HFFc6 (cell line): ENCODE measurements at places on chromosomes 13 and 19. TPM values are rescaled to one million over a fixed set of nuclear protein-coding genes. Genes with fewer than 3 reads are reported as not detected.

Gene MISP3
- total RNA-seq: 0.81 to 1.2 TPM (median 0.97 TPM) in 3 replicates

Gene SLC8A2
- total RNA-seq: not detected in 3 replicates

Gene SPRY2
- total RNA-seq: 42.4 to 46.6 TPM (median 44.7 TPM) in 3 replicates

GRCh38 chr19:15129856-15130585 is 22.8 kb downstream of the SYDE1 start:
- no peak for DNase-seq

Gene ZNF534
- not detected in 3 replicates for total RNA-seq

DNA sequence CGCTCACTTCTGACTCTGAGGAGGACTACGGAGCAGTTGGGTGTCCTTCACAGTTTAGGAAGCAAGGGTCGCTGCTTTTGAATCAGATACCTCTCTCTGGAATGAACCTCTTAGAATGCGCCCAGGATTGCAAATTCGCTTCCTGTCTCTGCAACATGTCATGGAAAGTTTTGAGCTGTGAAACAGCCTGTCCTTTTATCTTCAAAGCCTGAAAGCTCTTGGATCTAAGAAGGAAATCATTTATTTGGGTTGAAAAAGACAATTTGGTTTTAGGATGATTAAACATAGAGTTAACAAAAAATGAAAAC is 134.1 kb downstream of the KATNAL1 start:
- DNase-seq: no peak

Gene VSTM2B
- not detected in 3 replicates for total RNA-seq

- peak; percentile 17 for DNase-seq
Observed at GRCh38 chr19:54674021-54674617, 11.3 kb downstream of the LILRB4 start.

DNA sequence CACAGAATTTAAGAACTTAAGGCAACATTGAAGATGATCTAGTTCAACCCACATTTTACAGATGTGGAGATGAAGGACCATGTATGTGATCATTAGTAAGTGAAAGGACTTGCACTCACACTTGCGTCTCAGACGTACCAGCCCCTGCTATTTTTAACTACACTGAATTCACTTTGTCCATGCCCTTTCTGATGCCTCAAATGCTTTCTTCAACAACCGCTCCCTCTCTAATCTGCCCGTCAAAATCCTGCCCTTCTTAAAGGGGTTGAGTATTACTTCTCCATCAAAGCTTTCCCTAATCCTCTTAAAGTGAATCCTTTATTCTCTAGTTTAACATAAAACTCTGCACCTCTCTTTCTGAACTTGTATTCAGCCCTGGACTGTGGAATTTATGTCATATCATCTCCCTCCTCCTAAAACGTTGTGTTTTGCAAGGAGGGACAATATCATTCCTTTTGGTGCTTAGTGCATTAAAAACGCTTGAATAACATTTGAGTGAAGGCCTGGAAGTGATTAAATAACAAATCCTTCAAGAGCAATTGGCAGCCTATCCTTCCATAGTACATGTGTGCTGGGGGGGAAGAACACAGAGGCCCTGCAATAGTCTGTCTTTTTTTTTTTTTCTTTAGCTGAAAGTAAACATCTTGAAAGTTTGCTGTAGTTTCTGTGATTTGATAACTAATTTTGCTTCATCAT is 493.3 kb downstream of the LMO7 start:
- DNase-seq: no peak

DNA sequence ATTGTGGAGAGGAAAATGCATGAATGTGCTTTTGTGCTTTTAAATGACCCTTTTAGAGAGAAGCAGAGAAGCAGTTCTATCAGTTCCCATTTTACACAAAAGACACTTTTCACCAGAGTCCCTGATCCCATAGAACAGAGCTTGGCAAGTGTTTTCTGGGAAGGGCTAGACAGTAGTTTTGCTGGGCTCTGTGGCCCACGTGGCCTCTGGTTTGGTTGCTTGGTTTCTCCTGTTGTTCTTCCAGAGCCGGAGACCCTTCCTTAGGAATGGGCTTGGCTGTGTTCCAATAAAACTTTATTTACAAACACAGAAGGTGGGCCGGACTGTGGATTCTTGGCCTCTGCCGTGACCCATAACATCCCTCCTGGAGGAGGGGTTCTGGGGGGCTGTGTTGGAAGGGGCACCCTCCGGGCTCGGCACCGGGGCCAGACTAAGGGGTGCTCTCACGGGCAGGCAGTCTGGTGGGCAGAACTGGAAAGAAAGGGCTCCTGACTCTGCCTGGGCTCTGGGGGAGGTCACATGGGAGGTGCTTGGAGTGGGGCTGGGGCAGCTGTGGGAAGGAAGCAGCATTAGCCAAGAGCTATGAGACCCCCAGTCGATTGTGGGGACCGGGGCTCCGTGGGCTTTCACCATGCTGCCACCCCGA is 3.2 kb downstream of the SPPL2B start:
- no peak for DNase-seq

DNA sequence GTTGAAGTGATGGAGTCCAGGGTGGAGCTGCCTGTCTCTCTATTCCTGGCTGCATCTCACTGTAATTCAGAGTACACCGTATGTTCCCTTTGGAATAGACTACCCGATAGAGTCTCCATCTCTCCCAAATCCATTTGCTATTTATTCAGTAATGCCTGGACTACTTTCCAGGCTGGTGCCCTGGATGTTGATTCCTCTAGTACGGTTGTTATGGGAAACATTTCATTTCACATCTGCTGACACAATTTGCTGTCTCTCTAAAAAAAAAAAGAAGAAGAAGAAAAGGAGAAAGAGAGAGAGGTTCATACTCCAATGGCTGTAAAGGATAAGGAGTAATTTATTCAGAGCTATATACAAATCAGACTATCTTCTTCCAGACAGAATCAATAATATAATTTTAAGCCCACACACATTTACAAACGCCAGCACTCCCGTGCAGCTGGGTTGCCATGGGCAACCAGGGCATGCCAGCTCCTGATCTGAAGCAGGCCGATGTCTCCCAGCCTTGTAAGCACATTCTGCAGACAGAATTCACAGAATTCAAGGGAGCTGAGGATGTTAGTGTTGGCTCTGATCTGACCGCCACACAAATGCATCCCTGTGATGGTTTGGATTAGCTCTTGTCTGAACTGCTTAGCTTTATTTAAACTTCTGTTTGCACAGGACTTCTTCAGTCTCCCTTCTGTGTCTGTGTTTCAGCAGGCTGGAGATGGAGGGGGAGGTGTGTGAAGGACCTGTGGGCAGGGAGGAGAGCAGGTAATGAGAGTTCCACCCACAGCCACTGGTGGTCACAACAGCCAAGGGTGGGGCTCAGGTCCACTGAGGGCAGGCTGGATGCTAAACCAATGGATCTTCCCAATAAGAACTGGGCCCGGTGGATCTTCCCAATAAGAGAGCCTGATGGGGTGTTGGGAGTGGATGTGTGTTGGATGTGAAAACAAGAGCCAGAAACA is 66.0 kb downstream of the TEX26 start:
- DNase-seq: no peak

Gene SIAH3
- total RNA-seq: not detected in 3 replicates

DNA sequence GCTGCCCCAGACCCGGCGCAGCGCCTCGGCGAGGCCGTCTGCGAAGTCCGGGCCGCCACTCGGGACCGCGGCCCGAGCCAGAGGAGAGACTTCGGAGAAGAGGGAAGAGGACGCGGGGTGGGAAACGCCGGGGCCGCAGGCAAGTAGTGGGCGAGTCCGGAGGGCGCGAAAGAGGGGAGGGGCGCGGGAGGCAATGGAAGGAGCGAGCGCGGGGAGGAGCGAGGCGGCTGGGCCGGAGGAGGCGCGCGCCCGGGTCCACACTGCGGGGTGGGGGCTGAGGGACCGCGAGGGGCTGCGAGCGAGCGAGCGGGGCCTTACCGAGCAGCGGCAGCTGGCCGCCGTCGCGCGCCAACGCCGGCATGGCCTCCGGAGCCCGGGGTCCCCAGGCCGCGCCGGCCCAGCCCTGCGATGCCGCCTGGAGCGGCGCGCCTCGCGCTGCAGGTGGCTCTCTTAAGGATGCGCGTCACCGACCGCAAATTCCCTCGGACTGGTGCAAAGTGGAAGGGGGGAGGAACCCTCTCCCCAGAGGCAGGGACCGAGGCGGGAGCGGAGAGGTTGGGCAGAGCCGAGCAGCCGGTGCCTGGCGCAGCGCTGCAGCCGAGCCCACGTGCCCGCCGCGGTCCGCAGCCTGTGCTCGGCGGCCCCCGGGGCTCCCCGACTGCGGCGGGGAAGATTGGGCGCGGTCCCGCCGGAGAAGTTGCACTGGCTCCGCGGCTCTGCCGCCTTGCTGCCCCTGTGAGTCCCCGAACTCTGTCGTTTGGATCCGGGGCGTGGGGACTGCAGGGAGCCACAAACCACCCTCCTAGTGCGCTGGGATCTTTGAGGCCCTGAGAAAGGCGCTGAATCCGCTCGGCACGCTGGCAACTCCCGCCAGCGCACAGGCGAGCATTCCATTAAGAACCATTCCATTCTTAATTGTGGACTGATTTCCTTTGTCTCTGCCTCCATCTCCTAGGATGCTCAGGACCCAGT is at the start of gene FLT3:
Gene FLT3, minus strand, starts transcription at position 427 of the 972 bp plus-strand sequence. Its CDS starts 66 bp downstream, at position 361.
- DNase-seq: no peak

GRCh38 chr13:46668302-46668720 is 115.3 kb downstream of the LRCH1 start:
- DNase-seq: peak; percentile 77

- DNase-seq: no peak
Observed at GRCh38 chr19:6752256-6753177, 13.0 kb downstream of the TRIP10 start.

DNA sequence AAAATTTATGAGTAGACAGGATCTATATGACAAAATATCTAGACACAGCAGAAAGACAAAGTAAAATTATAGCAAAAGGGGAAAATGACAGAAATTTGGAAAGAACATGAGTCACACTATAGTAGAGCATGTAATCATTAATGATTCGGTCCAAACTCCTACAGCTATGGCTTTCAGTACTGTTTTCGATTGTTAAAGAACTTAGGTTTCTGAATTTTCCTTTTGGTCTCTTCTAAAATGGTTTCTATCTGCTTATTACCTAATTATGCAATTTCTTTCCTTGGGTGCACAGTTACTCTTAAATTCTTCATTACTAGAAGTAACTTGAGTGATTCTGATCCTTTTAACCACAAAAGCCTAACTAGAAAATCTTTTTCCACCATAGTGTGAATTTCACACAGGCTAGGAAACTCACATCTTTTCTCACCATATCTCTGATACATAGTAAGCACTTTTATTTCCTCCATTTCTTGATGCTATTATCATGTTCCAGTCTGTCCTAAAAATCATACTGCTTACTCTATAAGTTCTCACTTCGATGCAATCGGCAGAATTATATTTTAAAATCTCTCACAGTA is 1101.4 kb downstream of the PCDH9 start:
- no peak for DNase-seq

DNA sequence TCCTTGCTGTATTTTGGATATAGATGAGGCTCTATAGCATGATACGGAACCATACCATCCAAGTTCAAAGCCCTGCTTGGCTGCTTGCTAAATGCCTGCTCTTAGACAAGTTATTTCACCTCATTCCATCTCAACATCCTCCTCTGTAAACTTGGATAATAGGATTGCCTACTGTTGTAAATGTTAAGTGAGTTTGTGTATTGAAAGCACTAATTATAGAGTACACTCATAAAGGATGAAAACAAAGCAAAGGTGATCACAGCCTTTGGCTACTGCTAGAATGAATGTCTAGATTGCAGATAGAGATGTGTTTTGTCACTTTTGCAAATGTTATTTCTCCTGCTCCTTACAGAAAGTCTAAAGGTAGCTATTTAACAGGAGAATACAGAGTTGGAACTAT is 34.3 kb upstream of the STARD13 start:
- DNase-seq: no peak

DNA sequence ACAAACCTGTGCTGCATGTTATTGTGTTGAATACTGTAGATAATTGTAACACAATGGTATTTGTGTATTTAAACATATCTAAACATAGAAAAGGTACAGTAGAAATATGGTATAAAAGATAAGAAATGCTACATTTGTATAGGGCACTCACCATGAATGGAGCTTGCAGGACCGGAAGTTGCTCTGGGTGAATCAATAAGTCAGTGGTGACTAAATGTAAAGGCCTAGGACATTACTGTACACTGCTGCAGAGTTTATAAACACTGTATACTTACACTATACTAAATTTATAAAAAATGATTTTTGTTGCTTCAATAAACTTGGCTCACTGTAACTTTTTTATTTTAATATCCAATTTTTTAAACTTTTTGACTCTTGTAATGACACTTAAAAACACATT is 34.4 kb downstream of the LMO7 start:
- peak; percentile 44 for DNase-seq
